ENCODE measurements at places on chromosomes 3 and 15.

- no peak for DNase-seq
These were observed 65.4 kb upstream of the HERC1 start for GRCh38 chr15:63899193-63899592.

GRCh38 chr15:100794008-100794407 is 85.6 kb upstream of the ALDH1A3 start:
- no peak for DNase-seq

- no peak for DNase-seq
These were observed 1.8 kb downstream of the MUC4 start for GRCh38 chr3:195809796-195810454.

- no peak for DNase-seq
These were observed 62.8 kb downstream of the ISG20 start for GRCh38 chr15:88701561-88702095.

DNA sequence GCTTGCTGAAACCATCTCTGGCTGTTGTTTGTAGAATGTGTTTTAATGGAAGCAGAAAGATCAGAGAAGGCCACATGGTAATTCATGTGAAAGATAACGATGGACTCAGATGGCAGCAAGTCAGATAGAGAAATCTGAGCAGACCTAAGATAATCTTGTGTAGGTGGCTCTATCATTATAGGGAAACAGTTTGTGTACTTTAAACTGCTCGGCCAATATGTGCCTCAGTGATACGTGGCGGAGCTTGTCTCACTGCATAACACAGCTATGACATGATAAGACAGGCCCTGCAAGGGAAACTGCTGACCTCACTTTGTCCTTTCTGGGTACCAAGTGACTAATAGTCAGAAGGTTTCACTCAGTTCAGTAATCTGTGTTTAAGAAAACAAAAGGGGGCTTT is 51.0 kb downstream of the MME start:
- DNase-seq: no peak

Measured in dermis microvascular lymphatic vessel endothelial cell (primary cell).